ENCODE measurements at places on chromosomes 6 and 20.

- no peak for DNase-seq
Observed at GRCh38 chr6:148157841-148158240, 184.8 kb upstream of the SASH1 start.

GRCh38 chr6:143405373-143406154, 44.9 kb downstream of the ADAT2 start:
- DNase-seq, result no peak

- DNase-seq, result peak; percentile 4
Observed at GRCh38 chr6:170224694-170225660, 65.9 kb downstream of the DLL1 start.

DNA sequence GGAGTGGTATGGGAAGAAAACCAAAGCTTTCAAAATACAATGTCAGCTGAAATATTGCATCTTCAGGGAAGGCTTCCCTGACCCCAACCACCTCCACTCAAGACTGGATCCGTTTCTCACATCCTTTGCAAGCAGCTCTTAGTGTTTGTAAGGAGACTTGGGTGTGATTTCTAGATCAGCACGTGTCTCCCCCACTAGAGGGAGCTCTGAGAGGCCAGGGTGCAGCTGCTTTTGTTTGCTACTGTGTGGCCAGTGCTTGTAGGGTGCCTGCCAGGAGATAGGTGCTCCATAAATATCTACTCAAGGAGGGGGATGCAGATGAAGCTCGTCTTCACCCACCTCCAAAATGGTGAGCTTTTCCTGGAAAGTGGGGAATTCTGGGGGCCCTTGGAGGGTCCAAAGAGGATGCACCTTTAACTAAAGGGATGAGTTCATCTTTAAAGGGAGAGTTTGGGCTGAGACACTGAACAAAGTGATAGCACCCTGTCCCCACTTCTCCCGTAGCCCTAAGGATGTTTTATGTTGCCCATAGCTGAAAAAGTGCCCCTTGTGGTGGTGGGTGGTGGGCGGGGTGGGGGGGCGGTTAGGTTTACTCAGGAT, 52.6 kb upstream of the MAFB start:
- peak; percentile 86 for DNase-seq

- DNase-seq, result peak; percentile 69
Observed at GRCh38 chr6:113620386-113620785, 236.8 kb upstream of the MARCKS start.

DNA sequence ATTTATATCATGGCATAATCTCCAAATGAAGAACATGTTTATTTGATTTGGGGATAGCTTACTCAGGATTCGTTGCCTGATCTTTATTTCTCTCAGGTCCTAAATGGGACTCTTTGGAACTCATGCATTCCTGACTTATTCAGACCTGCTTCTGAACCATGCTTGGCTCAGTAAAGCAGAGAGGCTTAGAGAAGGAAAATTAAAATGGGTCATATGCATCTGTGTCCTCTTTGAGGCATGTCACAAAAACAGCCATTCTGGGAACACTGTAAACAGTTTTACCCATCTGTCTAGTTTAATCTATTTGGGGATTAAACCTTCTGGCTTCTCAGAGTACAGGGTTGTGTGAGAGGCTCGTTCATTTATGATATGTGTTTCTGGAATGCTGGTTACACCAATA, 1017.3 kb downstream of the KIF16B start:
- DNase-seq, result no peak

DNA sequence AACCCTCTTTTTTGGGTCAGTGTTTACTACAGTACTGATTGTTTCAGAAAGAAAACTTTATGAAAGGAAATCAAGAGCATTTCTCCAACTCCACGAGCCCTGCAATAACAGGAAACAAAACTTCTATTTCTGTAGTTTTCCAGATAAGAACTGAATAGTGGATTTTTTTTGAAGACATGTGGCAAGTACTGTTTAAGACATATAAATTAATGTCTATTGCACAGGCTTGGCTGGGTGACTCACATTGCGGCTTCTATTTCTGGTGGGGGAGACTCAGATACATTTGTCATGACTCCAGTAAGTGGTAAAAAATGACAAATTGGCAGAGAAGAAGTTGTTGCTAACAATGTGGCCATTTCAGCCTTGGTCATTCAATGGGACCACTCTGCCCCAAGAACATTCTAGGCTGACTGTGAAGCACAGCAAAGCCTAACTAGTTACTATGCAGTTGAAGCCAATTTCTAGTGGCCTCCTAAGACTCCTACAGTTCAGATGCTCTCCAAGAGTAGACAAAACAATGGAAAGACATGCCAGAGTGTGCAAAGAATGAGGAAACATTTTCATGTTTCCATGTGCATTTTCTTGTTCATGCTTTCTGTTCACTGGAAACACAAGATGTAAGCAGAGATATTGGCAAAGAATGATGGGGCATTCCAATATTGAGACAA, 200.9 kb downstream of the EDN1 start:
- DNase-seq, result peak; percentile 48

- DNase-seq, result no peak
Observed at GRCh38 chr6:145688493-145688905, 46.8 kb downstream of the EPM2A start.

- peak; percentile 52 for DNase-seq
Observed at GRCh38 chr20:34824806-34825529, 483 bp downstream of the NCOA6 start.

GRCh38 chr20:13524339-13524738, 114.4 kb downstream of the TASP1 start:
- no peak for DNase-seq

- DNase-seq, result no peak
Observed at GRCh38 chr6:75472885-75473284, 20.7 kb downstream of the FILIP1 start.

GRCh38 chr6:1554476-1555310, 55.0 kb upstream of the FOXC1 start:
- DNase-seq, result peak; percentile 66

DNA sequence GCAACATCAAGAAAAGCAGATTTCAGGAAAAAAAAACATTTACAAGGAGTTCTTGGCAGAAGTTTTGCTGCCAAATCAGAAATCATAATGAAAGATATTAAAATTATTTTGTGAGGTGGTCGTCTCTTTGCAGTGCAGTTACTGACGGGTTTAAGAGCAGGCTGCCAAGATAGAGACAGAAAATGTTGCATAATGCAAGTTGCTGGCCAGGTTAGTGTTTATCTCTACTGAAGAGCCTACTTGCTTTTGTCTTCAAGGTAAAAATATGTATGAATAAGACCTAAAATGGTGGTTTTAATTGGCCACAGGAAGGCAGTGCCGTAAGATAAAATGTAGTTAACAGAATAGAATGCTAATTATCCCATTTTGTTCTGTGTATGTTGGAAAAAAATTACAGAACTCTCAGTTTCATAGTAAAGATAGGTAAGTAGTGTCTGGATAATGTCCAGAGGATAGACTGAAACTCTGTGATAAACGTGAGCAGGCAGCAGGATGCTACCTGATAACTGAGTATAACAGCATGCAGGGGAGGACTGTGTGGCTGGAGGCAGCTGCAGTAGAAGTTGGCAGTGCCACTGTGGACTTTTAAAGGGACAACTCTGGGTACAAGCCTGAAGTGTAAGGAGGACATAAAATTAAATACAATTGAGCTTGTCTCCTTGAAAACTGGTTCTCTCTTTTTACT, 13.9 kb downstream of the FOXO3 start:
- DNase-seq, result no peak

DNA sequence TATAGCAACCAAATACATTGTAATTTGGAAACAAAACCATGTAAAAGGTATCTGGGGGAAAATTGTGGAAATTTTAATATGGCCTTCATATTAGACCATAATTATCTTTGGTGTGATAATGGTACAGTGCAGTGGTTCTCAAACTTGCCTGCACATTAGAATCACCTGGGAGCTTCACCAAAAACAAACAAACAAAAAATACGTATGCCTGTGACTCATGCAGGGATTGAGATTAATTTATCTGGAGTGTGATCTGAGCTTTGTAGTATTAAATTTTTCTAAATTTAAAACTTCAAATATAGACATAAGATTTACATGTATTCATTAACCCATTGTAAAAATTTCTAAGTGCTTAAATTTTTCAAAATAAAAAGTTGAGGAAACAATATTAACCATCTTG, 31.5 kb downstream of the ARHGAP18 start:
- DNase-seq, result no peak

DNA sequence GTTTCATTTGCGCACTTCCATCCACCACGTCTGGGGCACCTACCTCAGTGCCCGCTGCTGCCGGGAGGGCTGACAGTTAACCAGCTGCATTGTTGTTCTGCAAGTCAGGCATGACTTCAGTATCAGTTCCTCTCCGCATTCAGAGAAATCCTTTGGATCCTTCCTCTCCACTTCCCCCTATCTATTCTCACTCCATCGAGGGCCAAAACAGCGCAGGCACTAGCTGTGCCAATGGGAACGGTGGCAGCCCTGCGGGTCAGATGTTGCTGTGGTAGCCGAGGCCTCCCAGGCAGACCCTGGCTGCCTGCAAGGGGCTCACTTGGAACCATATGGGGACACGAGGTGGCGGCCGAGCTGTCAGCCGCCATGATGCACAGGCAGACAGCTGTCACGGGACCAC, 64.2 kb upstream of the INSM1 start:
- no peak for DNase-seq

DNA sequence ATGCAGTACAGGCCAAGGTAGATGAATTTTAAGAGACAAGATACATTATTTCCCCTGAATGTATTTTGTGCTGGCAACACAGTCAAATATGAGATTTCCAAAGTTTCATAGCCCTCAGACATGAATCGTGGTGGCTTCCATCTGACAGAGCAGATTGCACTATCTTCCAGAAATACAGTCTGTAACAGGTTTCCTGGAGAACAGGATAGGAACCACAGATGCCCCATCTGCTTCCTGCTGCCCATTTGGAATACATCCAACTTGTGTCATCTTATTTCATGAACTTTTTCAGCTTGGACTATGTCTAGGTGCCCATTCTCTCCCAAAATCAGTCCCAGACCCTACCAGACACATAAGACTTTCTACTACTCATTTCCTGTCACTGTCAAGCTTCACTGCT, 426.0 kb downstream of the KIF16B start:
- DNase-seq, result no peak

- DNase-seq, result no peak
Observed at GRCh38 chr6:20949138-20949537, 414.9 kb downstream of the CDKAL1 start.

GRCh38 chr6:167396659-167397490, 72.0 kb downstream of the TTLL2 start:
- DNase-seq, result no peak

- DNase-seq, result no peak
Observed at GRCh38 chr6:99296261-99296660, 53.2 kb downstream of the FAXC start.

DNA sequence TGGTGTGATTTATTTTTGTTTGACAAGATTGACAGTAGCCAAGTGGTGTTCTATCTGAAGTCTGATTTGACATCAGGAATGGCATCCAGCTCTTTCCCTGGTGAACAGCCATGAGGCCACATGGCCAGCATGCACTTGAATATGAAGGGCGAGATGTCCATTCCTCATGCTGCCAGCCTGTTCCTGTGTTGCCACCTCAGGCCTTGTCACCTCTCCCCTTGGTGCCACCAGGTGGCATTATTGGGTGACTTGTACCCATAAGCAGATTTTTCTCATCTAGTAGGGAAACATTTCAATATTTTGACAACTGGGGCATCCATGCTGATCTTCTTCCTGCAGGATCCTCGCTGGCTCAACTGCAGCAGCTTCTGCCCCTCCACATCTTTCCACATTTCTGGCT, 199.1 kb downstream of the ERMARD start:
- DNase-seq, result peak; percentile 27
